ENCODE measurements at places on chromosomes 5 and 9.

DNA sequence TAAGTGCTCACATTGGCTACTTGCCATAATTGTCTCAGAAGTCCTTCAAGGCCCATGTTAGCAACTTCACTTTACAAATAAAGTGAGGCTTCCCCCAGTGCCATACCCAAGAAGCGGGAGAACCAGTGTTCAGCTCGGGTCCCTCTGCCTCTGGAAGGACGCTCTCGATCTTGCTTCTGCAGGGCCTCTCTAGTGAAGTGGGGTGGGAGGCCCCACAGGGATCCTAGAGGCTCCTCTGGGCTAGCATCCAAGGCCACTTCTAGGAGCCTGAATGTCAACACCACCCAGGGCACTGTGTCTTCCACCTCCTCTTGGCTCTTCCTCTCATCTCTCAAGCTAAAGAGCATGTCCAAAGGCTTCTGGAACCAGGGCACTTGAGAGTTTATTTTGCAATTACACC lies 282.5 kb downstream of the GADD45G start:
- DNase-seq, result peak; percentile 28

DNA sequence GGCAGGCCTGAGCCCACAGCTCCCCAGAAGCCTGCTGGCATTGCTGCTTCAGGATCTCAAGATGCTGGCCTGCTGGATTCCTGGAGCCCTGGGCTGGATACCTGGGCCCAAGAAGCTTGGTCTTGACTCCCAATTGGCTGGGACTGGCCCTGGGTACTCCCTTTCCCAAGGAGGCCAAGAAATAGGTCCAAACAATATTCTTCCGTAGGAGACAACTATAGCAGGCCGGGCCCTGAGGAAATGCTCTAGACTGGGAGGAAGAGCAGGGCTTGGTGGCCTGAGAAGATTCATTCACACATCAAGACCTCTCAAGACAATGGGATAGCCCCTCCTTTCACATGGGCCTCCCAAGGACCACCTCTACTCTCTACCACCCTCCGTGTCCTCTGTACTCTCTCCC lies 7.9 kb downstream of the CSF2 start:
- no peak for DNase-seq

DNA sequence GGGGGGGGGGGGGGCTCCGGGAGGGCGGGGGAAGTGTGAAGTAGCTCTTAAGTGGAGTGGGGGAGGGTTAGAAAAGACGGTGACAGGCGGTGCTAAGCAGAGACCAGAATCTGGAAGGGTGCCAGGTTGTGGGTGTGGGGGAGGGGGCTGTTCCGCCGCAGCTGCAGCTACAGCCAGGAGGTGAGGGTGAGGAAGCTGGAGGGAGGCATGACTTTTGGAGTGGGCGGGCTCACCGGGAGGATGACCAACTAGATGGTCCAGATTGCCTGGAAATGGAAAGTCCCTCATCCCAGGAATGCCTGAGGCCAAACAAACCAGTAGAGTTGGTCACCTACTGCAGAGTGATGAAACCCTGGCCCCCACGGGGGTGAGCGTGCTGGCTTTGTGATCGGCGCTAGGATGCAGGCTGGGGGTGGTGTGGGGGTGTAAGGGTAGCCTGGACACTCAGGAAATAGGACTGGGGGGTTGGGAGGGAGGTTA lies 158.1 kb upstream of the SHB start:
- DNase-seq, result peak; percentile 89

DNA sequence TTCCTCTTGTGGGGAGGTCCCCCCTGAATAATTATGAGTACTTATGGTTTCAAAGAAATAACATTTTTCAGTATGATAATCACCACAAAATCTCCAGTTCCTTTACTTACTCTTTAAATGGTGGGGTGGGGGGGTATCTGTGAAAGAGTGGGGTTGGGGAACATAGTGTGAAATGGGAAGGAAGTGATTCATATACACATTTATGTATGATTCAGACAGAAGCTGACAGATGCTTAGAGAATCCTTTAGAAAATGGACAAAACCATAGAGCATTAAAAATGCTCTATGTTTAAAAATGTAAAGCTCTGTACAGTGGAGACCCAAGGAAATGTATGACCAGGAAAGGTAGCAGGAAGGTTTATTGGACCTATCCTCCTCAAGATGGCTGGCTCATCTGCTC lies 267.5 kb upstream of the GRIA1 start:
- no peak for DNase-seq

- DNase-seq, result no peak
Observed at GRCh38 chr9:78150983-78151356, 84.9 kb upstream of the CEP78 start.

GRCh38 chr5:40914835-40915234 lies 5.5 kb downstream of the C7 start:
- DNase-seq, result no peak

DNA sequence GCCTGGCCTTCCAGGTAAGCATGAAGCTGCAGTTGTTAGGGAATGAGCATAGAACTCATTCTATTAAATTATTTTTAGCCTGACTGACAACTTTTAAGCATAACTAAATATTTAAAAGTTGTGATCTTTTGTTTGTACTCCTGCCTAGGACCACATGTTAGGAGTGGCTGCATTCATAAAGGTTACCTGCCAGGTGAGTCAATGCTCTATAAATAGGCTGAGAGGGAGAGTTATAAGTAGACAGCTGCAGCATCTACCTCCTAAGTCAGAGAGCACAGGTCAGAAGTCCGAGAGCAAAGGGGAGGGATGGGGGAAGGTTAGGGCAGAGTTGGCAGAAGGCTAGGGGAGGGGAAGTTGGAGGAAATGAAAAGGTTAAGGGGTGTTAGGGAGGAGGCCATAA lies 292.4 kb upstream of the TLE4 start:
- DNase-seq, result no peak

DNA sequence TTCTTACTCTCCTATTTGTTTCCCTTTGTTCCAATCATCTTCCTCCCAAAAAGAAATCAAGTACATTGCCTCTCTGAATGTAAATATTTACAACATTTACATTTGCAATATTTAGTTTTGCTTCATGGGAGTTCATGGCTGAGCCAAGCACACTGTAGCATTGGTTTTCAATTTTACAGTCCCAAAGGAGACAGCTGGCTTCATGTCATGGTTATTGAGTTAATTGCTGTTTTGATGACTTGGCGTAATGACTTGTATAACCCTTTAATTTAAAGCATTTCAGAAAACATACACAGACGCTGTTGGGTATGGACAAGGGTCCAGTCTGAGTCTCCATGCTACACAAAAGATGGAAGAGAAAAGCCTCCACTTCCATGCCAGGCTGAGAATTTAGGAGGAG lies 25.6 kb upstream of the VLDLR start:
- DNase-seq, result no peak

DNA sequence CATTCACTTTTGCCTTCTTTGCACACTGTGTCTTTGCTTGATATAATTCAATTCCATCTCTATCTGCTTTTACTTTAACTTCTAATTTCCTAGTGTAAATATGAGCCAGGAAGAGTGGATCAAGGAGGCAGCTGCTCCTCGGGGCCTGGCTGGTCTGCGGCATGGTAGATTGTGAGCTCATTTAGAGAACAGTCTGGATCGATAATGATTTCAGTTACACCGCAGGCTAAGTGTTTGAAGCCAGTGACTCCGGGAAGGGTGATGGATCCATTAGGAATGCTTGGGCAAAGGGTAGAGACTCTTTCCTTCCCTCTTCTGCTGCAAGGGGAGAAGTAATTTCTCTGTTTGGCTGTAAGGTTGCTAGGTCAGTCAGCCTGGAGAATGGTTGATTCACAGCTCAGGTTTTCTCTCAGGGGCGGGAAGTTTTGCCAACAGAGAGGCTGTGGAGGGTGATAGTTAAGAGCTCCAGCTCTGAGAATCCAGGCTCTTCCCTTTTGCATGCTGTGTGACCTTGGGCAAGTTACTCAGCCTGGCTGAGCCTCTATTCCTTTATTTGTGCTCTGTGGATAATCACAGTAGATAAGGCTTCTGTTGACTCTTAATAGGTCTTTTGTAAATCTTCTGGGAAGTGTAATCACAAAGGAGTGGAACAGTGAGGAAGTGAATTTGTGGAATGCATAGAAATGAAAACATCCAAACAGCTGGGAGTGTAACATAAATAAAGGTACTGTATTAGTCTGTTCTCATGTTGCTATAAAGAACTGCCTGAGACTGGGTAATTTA lies 99.1 kb downstream of the PTTG1 start:
- peak; percentile 63 for DNase-seq

DNA sequence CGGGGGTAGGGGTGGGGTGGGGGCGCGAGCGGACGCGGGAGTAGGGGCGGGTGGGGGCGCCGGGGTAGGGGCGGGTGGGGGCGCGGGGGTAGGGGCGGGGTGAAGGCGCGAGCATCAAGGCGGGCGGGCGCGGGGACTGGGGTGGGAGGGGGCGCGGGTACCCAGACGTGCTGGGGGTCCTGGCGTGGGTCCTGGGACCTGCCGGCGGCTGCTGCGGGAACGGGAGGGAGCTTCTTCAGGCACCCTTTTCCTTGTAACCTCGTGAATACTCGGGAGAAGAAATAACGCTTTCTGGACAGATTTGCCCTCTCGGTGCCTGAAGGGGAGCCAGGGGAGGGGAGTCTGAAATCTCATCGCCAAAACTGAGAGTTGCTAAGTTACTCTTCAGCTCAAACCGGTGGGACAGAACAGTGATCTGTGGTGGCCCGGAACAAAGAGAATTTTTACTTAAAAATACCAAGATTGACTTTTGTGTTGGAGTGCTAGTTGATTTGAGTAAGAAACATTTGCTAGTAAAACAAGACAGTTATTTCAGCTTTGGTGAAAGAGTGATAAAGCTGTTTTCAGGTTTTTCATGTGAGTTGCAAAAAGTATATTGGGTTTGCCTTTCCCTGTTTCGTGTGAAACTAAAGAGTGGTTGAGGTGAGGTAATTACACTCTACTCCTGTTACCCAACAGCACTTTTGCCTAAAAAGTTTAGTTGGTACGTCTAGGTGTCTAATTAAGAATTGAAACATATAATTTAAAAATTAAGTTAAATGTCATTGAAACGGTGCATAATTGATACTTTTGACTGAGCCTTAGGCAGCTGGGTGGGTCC lies 643 bp downstream of the PLEKHG4B start:
- DNase-seq, result no peak

GRCh38 chr5:87404359-87404758 lies 8.4 kb downstream of the CCNH start:
- no peak for DNase-seq

DNA sequence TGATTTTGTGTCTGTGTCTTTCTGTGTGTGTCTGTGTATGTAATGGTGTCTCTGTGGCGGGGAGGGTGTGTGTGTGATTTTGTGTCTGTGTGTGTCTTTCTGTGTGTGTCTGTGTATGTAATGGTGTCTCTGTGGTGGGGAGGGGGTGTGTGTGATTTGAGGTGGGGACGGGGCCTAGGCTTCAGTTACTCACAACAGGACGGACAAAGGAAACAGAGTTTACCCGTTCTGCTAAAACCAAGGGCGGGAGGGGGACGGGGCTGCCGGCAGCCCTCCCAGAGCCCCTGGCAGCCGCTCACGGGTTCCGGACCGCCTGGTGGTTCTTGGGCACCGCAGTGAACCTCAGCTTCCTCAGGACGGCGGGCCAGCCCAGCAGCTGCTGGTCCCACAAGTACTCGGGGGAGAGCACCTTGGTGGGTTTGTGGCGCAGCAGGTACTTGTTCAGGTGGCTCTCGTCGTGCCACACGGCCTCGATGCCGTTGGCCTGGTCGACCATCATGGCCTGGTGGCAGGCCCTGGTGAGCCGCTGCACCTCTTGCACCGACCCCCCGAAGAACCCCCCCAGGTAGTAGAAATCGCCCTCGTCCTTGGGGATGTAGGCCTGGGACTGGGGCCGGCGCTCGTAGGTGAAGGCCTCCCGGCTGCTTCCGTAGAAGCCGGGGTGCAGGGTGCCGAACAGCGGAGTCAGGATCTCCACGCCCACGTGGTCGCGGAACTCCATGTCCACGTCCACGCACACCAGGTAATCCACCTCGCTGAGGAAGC lies 19.4 kb downstream of the ABO start:
- DNase-seq, result no peak

GRCh38 chr9:129582855-129583254 lies 38.0 kb downstream of the C9orf50 start:
- DNase-seq, result no peak

DNA sequence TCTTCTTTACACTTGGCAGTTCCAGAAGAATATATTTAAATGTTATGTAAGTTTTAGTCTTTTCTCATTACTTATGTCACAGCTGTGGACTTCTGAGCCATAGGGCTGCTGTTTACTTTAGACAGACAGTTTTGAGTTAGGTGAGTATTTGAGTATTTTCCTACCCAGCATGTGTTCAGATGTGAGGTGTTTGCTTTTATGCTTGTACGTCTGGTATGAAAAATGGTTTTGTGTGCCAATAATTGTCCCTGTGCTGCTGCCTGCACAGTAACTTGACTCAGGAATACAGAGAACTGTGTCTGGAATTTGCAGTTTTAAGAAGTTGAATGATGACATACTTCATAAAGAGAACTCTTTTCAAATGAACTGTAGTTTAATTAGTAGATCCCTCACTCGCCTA lies 20.8 kb downstream of the MEGF10 start:
- no peak for DNase-seq

DNA sequence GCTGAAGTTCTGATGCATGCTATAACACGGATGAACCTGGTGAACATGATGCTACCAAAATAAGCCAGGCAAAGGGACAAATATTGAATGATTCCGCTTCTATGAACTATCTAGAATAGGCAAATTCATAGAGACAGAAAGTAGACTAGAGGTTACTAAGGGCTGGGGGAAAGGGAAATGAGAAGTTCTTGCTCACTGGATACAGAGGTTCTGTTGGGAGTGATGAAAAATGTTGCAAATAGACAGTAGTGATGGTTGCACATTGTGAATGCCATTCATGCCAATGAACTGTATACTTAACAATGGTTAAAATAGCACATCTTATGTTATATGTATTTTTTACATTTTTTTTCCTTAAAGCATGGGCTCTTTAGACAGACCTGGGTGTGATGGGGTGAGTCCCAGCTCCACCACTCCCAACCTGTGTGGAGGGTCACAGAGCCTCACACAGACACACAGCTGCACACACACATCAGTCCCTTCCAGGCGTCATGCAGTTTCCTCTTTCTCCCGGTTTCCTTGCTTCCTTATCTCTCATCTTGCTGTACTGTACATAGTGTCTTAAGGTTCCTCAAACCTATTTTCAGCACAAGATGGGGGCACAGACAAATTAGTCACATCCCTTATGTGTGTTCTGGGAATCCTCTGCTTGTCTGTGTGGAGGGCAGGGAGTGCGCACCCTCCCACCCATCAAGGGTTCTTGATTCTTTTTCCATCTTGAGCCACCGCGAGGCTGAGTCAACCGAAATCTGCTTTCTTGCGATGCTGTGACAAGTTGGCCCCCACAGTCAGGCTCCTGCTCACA lies 192.9 kb downstream of the CRB2 start:
- no peak for DNase-seq

DNA sequence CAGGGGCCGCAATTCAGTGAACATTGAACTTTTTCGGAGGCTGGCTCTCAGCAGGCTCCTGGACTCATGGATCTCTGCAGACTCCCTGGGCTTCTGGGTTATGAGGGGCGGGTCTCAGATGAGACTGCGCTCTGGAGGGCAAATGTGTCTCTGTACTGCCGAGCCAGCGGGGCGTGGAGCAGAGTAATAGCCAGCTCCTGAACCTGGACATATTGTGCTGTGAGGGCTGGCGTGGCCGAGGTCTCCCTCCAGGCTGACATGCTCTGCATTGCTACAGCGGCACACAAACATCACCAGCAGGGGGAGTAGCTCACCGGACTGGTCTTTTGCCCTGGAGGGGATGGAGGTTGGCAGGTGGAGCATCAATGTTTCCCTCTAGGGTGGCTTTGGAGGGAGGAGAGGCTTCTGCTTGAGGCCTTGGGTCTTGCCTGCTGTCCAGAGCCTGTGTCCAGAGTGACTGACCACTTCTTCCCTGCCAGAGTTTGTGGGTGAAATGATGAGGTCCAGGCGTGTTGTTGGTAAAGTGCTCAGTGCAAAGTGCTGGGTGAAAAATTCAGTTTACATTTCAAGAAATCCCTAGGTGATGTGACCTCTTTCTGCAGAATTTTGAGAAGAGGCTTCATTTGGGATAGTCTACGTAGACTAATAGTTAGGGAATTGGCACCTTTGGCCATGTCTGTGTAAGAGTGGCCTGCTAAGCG lies 10.9 kb upstream of the GADD45G start:
- no peak for DNase-seq
